ENCODE measurements at places on chromosomes 3 and 15. TPM values are rescaled to one million over a fixed set of nuclear protein-coding genes. Genes with fewer than 3 reads are reported as not detected.

DNA sequence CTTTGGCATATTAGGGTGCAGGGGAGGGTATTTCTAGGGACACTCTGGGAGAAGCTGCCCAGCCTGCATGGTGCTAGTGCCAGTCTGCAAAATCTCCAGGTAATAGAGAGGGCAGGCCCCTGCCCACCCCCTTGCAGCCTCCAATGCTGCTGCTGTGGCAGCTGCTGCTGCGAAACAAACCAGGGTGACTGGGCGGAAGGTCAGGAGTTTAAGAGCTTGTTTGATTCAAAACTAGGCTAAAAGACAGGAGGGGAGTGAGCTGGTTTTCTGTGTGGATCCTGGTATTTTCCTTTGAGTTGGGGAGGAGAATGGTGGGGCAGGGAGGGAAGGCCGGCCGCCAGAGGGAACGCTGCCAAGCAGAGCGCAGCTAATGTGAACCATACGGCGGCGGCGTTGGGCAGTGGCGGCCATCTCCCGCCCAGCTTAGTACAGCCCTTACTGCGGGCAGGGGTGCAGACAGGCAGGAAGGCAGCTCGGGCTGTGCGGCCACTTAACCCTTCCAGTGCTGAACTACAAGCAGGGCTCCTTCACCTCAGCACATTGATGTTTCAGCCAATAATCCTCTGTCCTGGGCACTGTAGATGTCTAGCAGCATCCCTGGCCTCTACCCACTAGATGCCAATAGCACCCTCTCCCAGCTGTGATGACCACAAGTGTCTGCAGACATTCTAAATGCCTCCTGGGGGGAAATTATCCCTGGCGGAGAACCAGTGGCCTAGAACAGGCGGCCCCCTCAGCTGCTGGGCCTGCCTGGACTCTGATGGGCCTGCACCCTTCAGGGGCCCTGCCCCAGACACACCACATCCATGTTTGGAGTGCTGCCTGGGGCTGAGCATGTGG lies 125.7 kb downstream of the EEFSEC start:
- H3K4me1 ChIP-seq: no peaks in the 10 kb centered on the region
- H3K4me3 ChIP-seq: no peak overlapping the region
- H3K27ac ChIP-seq: peak overlapping the region; percentile 38
- no peaks in the 10 kb centered on the region for H3K27me3 ChIP-seq
- peak; percentile 87 for DNase-seq
- no peaks in the 10 kb centered on the region for H3K36me3 ChIP-seq

SERPINI2 gene
- not detected for polyA plus RNA-seq

ALDH1A3 gene
- 13.2 TPM for polyA plus RNA-seq

NR1I2 gene
- polyA plus RNA-seq: 50.6 TPM

- H3K36me3 ChIP-seq: no peaks in the 10 kb centered on the region
- no peak overlapping the region for H3K4me3 ChIP-seq
- no peaks in the 10 kb centered on the region for H3K27me3 ChIP-seq
- DNase-seq: no peak
Observed at GRCh38 chr3:129651435-129652202, 45.1 kb upstream of the PLXND1 start.

GRCh38 chr15:76150971-76151598 lies 91.3 kb downstream of the TMEM266 start:
- H3K4me3 ChIP-seq: no peak overlapping the region
- H3K27ac ChIP-seq: peak overlapping the region; percentile 3
- no peaks in the 10 kb centered on the region for H3K36me3 ChIP-seq
- H3K4me1 ChIP-seq: peaks cover 19% of the 10 kb centered on the region
- no peak for DNase-seq
- no peaks in the 10 kb centered on the region for H3K27me3 ChIP-seq

GRCh38 chr15:63494408-63494807 lies 10.0 kb upstream of the USP3 start:
- peaks cover 20% of the 10 kb centered on the region for H3K4me1 ChIP-seq
- no peaks in the 10 kb centered on the region for H3K27me3 ChIP-seq
- H3K27ac ChIP-seq: no peak overlapping the region
- H3K4me3 ChIP-seq: no peak overlapping the region
- H3K36me3 ChIP-seq: no peaks in the 10 kb centered on the region
- no peak for DNase-seq

DNA sequence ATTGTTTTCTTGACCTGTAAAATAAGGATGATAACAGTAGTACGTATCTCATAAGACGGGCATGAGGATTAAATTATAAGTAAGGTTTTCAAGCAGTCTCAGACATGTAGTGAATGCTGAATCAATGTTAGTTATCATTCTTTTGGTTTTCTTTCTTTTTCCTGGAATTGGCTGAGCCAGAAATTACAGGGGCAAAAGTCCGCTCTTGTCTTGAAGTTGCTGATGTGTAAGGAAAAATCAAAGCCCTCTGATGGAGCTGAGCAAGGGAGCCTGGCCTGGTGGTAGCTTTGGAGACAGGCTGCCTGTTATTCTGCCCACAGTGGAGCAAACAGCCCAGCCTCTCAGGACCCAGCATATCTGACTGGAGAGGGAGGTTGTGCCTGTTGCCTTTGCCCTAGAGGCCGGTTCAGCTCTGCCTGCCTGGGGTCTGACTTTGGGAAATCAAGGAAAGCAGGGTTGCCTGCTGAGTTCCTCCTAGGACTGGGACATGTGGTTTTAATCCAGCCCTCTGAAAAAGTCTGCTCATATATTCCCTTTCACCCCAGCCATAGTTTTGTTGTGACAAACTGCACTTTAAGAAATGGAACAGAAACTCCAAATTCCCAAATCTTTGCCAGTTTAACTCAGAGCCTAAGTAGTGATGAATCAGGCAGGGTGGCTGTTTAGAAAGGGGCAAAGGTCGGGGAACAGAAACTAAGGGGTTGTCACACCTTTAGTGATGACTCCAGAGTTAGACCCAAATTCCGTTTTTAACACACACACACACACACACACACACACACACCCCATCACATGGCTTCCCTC lies 40.1 kb downstream of the GASK1A start:
- DNase-seq: no peak
- no peak overlapping the region for H3K27ac ChIP-seq
- no peaks in the 10 kb centered on the region for H3K27me3 ChIP-seq
- no peak overlapping the region for H3K4me3 ChIP-seq
- H3K36me3 ChIP-seq: no peaks in the 10 kb centered on the region

PLSCR2 gene
- polyA plus RNA-seq: not detected

- H3K27me3 ChIP-seq: no peaks in the 10 kb centered on the region
- no peak overlapping the region for H3K4me3 ChIP-seq
- H3K27ac ChIP-seq: no peak overlapping the region
- H3K4me1 ChIP-seq: peaks cover 7% of the 10 kb centered on the region
Observed at GRCh38 chr15:33089878-33090757, 104.4 kb downstream of the FMN1 start.

OR4F15 gene
- polyA plus RNA-seq: not detected

MELTF gene
- 9.6 TPM for polyA plus RNA-seq

PXK gene
- polyA plus RNA-seq: 16.4 TPM

- H3K4me3 ChIP-seq: no peak overlapping the region
- no peaks in the 10 kb centered on the region for H3K36me3 ChIP-seq
- peak; percentile 97 for DNase-seq
- H3K27ac ChIP-seq: peak overlapping the region; percentile 57
- peaks cover 13% of the 10 kb centered on the region for H3K4me1 ChIP-seq
- no peaks in the 10 kb centered on the region for H3K27me3 ChIP-seq
Observed at GRCh38 chr3:15269091-15269989, 63.0 kb downstream of the SH3BP5 start.

- H3K4me1 ChIP-seq: peaks cover 19% of the 10 kb centered on the region
- no peak for DNase-seq
- no peak overlapping the region for H3K27ac ChIP-seq
- H3K27me3 ChIP-seq: no peaks in the 10 kb centered on the region
Observed at GRCh38 chr3:168883145-168883544, 780.4 kb downstream of the MECOM start.

DNA sequence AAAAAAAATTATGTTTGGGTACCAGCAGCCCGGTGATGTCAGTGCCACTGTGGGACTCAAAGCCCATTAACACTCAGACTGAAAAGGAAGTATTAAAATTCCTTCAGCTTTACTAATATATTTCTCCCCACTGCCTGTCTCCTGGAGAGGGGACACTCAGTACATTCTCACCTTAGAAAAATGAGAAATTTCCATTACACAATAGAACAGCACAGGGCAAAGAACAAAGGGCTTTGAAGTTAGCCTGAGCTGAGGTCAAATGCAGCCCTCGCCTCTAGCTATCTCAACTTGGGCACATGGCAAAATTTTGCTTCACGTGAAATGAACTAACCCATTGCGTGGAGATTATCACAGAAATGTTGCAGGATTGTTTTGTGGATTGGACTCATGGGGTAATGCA lies 80.8 kb downstream of the RARB start:
- DNase-seq: no peak
- H3K4me1 ChIP-seq: peaks cover 11% of the 10 kb centered on the region
- peak overlapping the region; percentile 41 for H3K27ac ChIP-seq
- no peaks in the 10 kb centered on the region for H3K36me3 ChIP-seq
- H3K27me3 ChIP-seq: no peaks in the 10 kb centered on the region

DNA sequence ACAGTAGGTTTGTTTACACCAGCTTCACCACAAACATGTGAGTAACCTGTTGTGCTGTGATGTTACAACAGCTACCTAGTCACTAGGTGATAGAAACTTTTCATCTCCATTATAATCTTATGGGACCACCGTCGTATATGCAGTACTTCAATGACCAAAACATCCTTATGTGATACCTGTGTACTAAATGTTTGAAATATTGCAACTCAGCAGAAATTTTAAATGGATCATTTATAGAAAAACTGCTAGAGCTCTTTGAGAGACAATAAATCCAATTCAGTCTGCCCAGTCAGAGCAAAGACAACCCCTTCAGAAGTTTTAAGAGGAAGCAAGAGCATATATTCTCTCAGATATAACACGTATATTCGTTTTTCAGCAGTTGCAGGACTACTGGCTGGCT lies 73.4 kb downstream of the THBS1 start:
- DNase-seq: no peak
- H3K36me3 ChIP-seq: no peaks in the 10 kb centered on the region
- H3K4me3 ChIP-seq: no peak overlapping the region
- H3K27ac ChIP-seq: no peak overlapping the region

- no peaks in the 10 kb centered on the region for H3K36me3 ChIP-seq
- peak; percentile 72 for DNase-seq
- H3K4me1 ChIP-seq: no peaks in the 10 kb centered on the region
Observed at GRCh38 chr15:20358066-20358778, 183.4 kb downstream of the GOLGA6L6 start.

GRCh38 chr15:98719137-98719740 lies 70.9 kb downstream of the IGF1R start:
- H3K27ac ChIP-seq: peak overlapping the region; percentile 82
- DNase-seq: no peak
- H3K4me3 ChIP-seq: no peak overlapping the region
- H3K36me3 ChIP-seq: no peaks in the 10 kb centered on the region
- H3K27me3 ChIP-seq: no peaks in the 10 kb centered on the region
- peaks cover 87% of the 10 kb centered on the region for H3K4me1 ChIP-seq
